Stimulated activated CD8-positive, alpha-beta memory T cell treated with anti-CD3 and anti-CD28 coated beads, Interleukin-7, amount 100 ng/mL, for 48 hours (primary cell): ENCODE measurements at places on chromosomes 12 and 14.

GRCh38 chr14:55769877-55770276 is 189.9 kb downstream of the KTN1 start:
- no peak for DNase-seq

DNA sequence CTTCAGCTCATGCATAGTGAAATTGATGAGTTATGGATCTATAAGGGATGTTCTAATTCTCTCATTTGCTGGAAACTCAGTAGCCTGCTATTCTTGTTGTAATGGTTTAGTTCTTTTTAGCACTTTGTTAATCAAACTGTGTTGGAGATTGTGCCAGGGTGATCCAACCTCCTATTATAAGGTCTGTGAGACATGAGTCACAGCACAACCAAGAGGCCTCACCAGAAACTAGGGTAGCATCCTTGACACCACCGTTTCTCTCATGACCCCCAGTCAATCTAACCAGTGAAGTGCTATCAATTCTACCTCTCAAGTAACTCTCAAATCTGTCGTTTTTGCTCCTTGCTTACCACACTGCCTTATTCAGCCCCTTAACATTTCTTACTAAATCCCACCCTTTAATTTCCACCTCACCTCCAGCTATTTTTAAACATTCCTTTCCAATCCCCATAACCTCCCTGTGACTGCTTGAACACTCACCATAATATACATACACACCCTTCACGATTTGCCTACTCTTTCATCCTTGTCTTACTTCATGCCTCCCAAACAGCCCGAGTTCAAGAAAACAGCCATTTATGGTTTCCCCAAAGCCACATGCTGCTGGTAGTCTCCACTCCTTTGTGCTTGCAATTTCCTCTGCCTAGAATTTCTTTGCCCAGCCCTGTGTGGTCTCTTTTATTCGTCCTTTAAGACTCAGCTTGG is 53.9 kb upstream of the NUDT4 start:
- no peak for DNase-seq

DNA sequence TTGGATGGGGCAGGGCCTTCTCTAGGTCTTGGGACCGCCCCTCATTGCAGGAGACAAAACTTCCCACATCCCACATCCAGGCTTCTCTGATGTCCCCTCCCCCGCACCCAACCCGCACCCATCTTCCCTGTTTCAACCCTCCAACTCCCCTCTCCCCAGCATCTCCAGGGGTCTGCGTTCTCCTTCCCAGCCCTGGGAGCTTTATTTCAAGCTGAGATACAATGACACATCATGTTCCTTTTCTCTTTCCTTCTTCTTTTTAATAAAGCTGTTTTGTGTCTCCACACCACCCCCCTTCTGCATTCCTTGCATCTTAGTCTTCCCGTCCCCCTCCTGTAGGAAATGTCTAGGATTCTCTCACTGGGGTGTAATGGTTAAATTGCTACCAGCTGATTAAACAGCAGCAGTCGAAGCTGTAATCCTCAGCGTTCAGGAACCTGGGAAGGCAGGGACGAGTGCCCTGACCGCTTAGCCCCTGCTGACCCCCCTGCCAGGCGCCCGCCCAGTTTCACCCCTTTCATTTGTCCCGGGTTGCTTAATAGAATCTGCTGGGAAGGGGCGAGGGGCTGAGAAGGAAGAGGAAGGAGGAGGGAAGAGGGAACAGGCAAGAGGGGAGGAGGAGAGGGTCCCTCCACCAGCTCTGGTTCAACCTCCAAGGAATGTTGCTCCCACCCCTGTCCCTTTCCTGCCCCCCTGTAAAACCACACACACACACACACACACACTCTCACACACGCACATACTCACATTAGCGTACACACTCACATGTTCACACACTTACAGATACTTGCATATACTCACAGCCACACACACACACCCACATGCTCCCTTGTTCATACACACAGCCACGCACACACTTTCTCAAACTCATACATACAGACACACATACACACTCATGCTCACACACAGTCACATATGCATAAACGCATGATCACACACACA is 104.5 kb upstream of the MED13L start:
- no peak for DNase-seq

GRCh38 chr12:95730457-95730856 is 60.1 kb downstream of the NTN4 start:
- DNase-seq, result no peak

- DNase-seq, result no peak
These were observed 197.7 kb upstream of the SLC16A7 start for GRCh38 chr12:59398164-59398563.

- DNase-seq, result no peak
These were observed 31.9 kb downstream of the JAG2 start for GRCh38 chr14:105136401-105137322.

DNA sequence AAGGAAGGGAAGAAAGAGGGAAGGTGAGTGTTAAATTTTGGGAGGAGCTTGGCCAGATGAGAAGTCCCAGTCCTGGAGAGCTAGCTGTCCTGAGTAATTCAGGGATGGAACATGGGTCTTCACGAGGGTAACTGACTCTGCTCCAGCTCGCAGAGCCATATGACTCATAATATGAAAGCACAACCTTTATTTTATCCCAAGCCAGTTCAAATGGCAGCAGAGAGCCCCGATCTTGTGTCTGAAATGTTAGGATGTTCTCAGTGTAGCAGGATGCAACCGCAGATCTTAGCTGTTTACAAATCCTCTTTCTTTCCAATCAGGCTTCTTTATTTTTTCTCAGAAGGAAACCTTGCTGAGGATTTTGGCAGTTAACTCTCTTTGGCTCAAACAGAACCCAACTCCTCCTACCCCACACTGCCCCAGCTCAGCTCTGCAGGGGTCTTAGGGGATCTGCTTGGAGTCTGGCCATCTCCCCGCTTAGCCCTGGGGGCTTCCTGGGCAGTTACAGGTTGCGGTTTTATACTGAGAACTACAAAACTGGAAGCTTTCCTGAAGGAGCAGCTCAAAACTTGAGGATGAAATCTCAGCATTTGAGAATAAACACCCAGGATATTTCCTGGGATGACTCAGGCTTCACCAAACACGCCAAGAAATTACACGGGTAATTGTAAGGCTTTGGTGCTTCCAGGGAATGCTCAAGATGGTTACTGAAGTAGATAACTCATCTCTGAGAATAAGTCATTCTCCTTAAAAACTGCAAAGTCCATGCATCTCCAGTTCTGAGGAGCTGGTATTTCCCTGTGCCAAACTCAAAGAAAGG is 92.5 kb downstream of the VCPKMT start:
- DNase-seq, result no peak

- DNase-seq, result no peak
These were observed 297.5 kb upstream of the SLC16A7 start for GRCh38 chr12:59298296-59298695.

- DNase-seq, result no peak
These were observed at the start of gene NRXN3 for GRCh38 chr14:78170203-78170602. Gene NRXN3, plus strand, starts transcription at chr14:78170373. Its CDS starts 72,721 bp downstream, at chr14:78243094.

DNA sequence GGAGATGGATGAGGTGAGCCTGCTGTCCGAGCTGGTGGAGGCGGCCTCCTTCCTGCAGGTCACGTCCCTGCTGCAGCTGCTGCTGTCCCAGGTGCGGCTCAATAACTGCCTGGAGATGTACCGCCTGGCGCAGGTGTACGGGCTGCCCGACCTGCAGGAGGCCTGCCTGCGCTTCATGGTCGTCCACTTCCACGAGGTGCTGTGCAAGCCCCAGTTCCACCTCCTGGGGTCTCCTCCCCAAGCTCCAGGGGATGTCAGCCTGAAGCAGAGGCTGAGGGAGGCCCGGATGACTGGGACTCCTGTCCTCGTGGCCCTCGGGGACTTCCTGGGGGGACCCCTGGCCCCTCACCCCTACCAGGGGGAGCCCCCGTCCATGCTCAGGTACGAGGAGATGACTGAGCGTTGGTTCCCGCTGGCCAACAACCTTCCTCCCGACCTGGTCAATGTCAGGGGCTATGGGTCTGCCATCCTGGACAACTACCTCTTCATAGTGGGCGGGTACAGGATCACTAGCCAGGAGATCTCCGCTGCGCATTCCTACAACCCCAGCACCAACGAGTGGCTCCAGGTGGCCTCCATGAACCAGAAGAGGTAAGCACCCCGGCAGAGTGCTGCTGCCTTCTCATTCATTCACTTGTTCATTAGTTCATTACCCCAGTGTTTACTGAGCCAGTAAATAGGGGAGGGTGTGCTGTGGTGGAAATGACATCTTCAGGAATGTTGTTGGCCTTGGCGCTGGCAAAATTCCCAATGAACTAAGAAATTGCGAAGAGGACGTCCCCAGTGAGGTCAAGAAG is 774 bp upstream of the MANSC4 start:
- peak; percentile 3 for DNase-seq

DNA sequence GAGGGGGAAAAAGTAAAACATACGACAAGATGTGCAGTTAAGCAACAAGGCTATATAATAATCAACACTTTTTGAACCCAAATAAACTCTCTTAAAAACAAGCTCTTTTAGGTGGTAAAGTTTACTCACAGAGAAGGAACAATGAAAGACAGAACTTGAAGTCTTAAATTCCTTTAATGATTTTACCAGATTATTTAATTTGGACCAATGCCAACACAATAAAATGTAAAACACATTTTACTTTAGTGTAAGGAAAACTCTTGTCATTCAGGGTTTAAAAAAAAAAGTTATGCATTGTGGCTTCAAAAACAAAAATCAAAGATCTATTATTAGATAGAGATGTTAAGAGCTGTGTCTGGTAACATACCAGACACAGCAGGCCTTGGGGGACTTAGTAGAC is 13.1 kb downstream of the TSPAN8 start:
- DNase-seq, result no peak

GRCh38 chr12:98471085-98471484 is 44.3 kb upstream of the TMPO start:
- DNase-seq, result no peak

GRCh38 chr12:92717202-92717601 is 14.4 kb downstream of the PLEKHG7 start:
- DNase-seq, result no peak

- no peak for DNase-seq
These were observed 56.2 kb downstream of the DUSP16 start for GRCh38 chr12:12506496-12506890.

- DNase-seq, result no peak
These were observed 15.4 kb upstream of the TNS2 start for GRCh38 chr12:53034459-53034858.

DNA sequence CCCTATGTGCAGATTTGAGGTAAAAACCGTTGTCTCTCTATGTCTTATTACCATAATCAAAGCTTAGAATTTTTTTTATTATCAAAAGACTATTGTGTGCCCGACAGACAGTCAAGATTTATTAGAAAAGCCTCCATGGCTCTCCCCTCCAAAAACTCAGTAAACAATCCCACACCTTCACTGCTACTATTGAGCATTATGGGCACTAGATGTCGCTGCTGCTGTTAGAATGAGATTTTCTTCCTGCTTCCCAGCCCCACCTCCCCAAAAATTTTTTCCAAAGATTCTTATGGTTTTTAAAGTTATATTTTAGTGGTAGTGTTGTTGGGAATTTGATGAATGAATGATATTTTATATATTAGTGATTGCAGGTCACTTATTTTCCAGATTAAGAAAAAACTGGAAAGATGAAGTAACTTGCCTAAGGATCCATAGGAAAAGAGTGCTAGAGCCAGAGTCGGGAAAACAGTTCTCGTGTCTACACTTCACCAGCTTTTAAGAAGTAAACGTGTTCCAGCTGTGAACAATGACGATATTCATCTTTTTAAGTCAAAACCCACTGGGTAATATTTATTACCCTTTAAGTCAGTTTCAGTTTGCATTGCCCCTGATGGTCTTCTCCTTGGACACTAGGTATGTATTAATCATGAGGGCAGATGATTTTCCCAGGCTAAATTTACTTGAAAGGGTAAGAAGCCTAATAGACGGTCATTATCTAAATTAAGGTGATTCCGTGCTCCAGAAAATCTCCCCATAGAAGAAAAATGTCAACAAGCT is 12.2 kb upstream of the FOXG1 start:
- no peak for DNase-seq

- no peak for DNase-seq
These were observed 52.6 kb downstream of the SLCO1B3 start for GRCh38 chr12:20863056-20863455.

- no peak for DNase-seq
These were observed 71.8 kb downstream of the NINJ2 start for GRCh38 chr12:591167-592023.

DNA sequence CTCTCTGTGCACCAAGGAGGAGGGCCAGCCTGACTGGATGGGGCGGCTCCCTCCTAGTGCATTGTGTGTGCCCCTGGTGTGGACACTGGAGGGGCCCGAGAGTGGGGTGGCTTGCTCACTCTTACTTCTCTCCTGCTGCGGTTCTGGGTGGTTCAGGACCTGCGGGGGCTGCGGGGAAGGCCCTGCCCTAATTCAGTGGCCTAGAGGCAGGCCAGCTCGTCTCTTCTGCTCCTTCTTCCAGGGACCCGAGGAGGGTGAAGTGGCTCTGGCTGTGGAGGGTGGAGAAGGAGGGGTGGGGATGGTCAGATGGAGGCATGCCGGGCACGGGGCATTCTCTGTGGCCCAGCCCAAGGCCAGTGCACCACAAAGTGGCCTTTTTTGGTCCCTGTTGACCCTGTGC is 87.1 kb downstream of the BEGAIN start:
- DNase-seq, result no peak

- no peak for DNase-seq
These were observed 17.6 kb upstream of the AMIGO2 start for GRCh38 chr12:47097276-47097896.

DNA sequence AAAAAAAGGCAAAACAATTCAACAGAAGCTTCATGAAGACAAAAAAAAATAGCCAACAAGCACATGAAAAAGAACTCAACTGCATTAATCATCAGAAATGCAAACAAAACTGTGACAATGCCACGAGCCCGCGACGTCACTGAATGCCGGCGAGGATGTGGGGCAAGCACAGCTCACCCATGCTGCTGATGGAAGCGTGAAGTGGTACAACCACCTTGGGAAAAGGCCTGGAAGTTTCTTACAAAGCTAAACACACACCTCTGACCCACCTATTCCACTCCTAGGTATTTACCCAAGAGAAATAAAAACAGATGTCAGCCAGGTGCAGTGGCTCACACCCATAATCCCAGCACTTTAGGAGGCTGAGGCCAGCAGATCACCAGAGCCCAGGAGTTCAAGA is 10.5 kb downstream of the BTBD6 start:
- DNase-seq, result no peak

GRCh38 chr12:49615725-49616124 is 7.6 kb upstream of the PRPF40B start:
- DNase-seq, result no peak

DNA sequence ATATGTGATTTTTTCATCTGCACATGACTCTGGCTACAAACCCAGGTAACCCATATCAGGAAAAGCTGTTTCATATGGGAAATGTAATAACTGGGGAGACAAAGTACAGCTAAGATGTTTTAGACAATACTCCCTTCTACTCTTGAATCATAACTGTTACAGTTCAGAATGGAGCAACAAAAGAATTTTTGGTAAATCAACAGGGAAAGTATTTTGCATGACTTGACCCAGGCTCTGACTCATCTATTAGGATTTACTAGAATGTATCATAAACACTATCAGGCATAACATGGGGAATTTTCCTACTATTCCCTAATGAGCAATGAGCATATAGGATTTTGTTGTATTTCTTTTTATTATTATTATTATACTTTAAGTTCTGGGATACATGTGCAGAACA is 553.0 kb downstream of the SLC16A7 start:
- no peak for DNase-seq

GRCh38 chr12:75020068-75020557 is 189.5 kb downstream of the KCNC2 start:
- no peak for DNase-seq

GRCh38 chr12:116148844-116149243 is 128.6 kb downstream of the MED13L start:
- DNase-seq, result no peak

GRCh38 chr12:4663971-4664505 is 15.1 kb downstream of the NDUFA9 start:
- no peak for DNase-seq

GRCh38 chr12:104329707-104330532 is 26.4 kb downstream of the EID3 start:
- no peak for DNase-seq
